ENCODE measurements at places on chromosomes 4 and X.
A peak's percentile ranks its signal among the peaks of the same experiment; 100 is the strongest.

GRCh38 chr4:158161551-158162354 is 11.1 kb downstream of the GASK1B start:
- DNase-seq: no peak

- peak; percentile 15 for DNase-seq
Observed at GRCh38 chr4:3044870-3045819, 29.2 kb downstream of the HTT-AS start.

DNA sequence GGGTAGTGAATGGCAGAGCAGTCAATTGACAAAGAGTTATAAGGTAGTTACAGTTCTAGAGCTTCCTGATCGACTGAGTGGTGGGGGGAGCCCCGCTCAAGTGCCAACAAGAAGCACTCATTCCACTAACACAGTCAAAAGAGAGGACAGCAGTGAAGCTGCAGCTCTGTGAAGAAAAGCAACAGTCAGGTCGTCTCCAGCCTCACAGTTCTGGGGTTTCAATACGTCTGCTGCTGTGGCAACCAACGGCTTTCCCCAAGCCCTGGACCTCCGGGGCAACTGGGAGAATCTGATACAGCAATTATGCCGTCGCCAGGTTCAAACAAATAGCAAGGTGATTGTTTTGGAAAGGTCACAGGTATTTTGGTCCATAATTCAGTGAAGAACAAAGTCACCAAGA is 30.8 kb downstream of the GPM6B start:
- DNase-seq: no peak

GRCh38 chr4:55822329-55822728 is 2.7 kb downstream of the EXOC1L start:
- DNase-seq: no peak

DNA sequence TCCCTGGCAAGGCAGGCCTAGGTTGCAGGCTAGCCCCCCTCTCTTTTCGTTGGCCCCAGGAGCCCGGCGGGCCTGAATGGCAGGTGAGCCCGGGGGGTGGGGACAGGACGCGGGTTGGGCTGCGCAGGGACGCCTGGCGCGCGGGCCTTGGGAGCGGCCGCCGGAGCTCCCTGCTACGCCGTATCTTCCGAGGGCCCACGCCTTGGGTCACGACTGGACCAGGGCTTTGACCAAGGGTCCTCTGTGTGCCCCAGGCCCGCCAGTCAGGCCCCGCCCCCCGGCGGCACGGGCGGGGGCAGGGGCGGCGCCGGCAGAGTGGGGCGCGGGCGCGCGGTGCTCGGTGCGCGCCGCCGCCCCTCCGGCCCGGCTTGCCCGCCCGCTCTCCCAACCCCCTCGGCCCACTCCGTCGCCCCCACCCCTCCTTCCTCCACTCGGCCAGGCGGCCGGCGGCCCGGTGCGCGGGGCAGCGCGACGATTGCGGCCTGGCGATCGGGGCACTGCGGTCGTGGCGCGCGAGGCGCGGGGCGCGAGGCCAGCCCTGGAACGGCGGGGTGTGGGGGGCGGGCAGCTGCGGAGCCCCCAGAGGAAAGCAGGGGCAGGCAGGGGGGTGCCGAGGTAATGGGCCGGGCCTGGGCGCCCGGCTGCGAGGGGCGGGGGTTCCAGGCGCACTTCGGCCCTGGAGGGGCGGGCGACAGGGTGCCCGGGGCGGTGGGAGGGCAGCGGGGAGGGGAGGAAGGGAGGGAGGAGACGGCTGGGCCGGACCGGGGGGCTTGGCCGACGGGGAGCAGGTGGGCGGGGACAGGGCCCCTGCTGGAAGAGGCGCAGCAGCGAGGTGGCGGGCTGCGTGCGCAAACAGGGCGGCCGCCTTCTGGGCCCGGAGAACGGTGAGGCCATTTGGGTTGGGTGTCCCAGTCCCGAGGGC is at the start of gene PRRG3:
Gene PRRG3 (plus strand): TSS at position 798 of the 922 bp plus-strand sequence. CDS start 3,357 bp downstream, outside the sequence.
- no peak for DNase-seq

DNA sequence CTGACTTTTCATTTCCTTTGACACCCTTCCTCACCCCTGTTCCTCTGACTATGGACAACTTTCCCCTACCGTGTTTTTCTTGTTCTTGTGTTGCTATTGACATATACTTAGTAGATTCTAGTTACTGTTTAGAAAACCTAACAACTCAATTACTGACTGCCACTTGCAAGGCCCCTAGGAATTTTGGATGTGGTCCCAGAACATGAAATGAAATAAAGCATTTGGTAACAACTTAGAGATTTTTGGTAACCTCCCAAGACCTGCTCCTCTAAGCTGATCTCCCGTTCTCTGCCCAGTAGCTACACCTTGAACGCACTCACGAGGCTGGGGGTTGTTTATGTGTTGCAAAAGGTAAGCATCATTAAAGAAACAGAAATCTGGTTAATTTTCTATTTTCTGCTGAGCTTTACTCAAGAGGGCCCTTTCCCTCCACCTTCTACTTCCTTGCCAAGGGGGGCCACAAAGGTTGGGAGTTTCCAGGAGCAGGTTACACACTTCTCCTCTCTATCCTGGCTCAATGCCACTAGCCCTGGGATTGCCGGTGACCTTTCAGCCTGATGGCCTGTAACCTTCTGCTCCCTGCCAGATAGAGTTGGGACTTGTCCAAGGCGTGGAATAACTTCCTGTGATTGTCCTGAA is 20.5 kb downstream of the GAB3 start:
- DNase-seq: no peak

DNA sequence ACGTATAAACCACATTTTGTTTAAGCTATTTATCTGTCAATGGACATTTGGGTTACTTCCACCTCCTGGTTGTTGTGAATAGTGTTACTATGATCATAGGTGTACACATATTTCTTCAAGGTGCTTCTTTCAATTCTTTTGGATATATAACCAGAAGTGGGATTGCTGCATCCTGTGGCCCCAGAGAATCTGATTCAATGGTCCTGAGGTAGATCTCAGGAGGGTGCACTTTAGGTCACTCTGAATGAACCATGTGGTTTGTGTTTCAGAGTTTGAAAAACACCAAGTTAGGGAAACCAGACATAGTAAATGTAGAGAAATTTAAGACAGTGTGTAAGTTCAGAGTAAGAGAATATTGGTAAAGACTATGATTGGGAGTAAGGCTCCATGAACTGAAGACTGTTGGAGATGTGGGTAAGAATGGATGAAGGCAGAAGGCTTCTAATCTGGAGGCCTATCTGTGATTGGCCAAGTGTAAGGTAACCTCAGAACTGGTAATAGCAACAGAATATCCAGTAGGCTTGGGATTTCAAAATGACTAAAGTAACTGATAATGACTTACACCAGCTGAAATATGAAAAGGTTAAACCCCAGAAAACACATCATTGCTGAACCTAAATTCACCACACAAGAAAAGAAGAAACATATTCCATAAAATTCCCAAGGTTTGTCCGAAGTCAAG is 236.9 kb downstream of the CAMK2D start:
- no peak for DNase-seq

GRCh38 chrX:104712515-104712914 is 146.5 kb downstream of the IL1RAPL2 start:
- DNase-seq: no peak

DNA sequence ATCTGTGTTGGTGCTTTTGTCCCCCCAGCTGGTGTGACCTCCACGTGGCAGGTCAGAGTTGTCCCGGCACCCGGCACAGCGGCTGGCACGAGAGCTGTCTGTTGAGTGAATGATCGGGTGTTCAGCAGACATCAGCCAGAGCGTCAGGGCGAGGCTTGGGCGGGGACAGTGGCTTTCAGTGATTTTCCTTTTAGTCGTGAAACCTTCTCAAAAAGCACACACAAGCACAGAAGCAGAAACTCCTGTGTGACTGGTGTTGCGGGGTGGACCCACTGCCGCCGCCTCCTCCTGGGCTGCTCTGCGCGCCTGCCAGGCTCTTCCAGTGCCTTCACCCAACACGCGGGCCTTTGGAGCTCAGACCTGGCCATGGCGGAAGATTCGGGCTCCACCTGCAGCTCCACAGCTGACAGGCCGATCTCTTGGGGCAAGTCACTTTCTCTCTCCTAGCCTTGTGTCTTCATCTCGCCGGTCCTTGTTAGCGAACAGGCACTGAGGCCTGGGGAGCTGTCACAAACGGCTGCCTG is 51.4 kb upstream of the HGFAC start:
- DNase-seq: no peak

DNA sequence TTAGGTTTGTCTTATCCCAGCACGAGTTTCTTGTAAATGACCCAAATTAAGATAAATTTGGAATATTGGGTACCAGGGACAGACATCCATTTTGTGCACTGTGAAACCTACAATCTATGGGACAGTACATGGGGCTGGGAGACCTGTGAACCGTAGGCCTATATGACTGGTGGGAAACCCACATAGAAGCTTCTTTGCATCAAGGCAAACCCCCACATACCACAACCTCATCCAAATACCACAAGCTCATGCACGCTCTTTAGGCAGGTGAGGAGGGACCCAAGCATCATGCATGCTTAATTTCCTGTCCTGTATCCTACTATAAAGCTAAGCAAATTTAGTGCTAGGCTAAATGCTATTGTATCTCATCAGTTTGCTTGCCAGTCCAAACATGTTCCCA is 47.8 kb downstream of the NIPAL1 start:
- DNase-seq: no peak

DNA sequence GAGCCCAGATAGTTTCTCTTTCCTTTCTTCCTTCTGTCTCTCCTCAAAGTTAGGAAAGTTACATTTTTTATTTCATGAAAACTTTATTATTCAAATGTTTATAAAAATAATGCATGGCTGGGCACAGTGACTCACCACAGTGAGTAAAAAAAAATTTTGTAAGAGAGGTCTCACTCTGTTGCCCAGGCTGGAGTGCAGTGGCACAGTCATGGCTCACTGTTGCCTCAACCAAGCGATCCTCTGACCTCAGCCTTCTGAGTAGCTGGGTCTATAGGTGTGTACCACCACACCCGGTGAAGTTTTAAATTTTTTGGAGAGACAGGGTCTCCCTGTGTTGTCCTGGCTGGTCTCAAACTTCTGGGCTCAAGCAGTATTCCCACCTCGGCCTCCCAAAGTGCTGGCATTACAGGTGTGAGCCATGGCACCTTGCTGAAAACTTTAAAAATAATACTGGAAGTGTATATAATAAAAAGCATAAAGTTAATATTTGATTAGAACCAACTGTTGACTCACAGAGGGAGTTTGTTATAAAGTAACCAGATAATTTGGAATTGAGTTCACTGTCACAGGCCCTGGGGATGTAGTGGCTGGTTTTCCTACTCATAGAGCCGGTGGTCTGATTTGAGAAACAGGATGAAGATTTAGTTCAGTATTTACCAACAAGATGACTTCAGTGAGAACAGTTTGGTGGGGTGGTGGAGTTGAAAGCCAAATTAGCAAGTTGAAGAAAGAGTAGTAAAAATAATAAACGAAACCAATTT is 18.0 kb downstream of the CMC4 start:
- DNase-seq: no peak

- DNase-seq: no peak
Observed at GRCh38 chr4:101083131-101083530, 264.2 kb downstream of the PPP3CA start.

GRCh38 chrX:133380711-133381619 is 34.3 kb downstream of the GPC4 start:
- no peak for DNase-seq

DNA sequence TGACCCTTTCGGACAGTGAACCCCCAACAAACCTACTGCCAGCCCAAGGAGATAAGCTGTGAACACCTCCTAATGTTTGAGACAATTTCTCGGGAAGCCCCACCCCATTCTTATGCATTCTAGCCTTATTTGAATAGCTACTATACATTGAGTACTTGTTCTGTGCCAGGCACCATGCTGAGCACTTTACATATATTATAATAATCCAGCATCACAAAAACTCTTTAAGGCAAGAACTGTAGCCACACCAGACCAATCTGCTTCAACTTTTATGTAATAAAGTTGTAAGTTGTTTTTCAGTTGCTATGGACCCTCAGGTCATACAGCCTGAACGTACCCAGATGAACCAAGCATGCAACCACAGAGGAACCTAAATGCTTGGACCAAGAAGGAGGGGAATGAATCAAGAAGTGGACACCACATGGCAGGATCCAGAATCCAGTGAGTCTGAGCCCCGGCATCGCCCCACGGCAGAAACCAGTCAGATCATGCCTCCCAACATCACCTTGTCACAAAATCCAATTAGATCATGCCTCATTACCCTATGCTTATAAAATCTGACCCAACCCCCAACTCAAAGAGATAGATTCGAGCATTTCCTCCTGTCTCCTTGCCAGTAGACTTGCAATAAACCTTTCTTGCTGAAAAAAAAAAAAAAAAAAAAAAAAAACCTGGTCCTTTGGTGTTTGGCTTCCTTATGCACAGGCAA is 225.0 kb downstream of the QDPR start:
- DNase-seq: no peak

DNA sequence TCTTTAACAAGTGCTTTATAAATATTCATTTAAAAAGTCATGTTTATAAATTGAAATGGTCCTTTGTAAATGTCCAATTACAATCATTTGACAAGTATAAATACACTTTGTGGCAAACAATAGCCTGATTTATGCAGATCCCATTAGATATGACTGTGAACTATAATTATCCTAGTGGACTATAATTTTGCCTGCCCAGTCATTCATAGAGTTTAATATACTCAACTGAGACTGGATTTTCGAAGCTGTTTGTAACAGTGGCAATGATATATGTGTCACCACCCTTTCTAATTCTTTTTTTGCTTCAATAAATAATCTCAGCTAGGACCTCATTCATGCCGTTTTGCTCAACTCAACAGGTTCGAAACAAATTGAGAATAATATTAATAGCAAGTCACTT is 732.0 kb downstream of the PCDH18 start:
- DNase-seq: no peak

GRCh38 chr4:101790521-101791181 is at the start of gene BANK1:
Gene BANK1 (plus strand): TSS chr4:101790730. CDS start chr4:101790881, 151 bp downstream.
- peak; percentile 10 for DNase-seq

- DNase-seq: no peak
Observed at GRCh38 chr4:147794314-147794680, 62.4 kb downstream of the ARHGAP10 start.

GRCh38 chr4:15558561-15558960 is 88.9 kb downstream of the CC2D2A start:
- DNase-seq: no peak

DNA sequence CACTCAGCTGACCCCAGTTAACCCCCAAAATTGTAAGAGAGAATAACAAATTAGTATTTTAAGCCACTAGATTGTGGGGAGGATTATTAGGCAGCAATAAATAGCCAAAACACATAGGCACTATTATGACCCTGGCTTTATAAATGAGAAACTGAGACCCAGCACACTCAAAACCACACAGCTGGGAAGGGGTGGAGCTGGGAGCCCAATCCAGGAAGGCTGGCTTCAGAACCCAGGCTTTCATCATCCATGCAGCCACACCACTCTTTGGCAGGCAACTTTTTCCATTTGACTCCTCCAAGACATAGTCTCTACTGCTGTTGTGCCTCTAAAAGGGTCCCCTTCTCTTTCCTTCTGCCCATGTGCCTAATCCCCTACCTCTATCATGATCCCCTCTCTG is 253.8 kb downstream of the DHX15 start:
- DNase-seq: no peak

- no peak for DNase-seq
Observed at GRCh38 chr4:2373532-2373931, 44.9 kb downstream of the ZFYVE28 start.

GRCh38 chr4:145281224-145281623 is 100.8 kb upstream of the OTUD4 start:
- no peak for DNase-seq

GRCh38 chr4:188372058-188372457 is 232.8 kb downstream of the TRIML1 start:
- no peak for DNase-seq

- DNase-seq: no peak
Observed at GRCh38 chr4:128913228-128913627, 103.7 kb downstream of the JADE1 start.
